Peyer's patch (tissue), 4 donors: ENCODE measurements at places on chromosomes 5 and 9. TPM values are rescaled to one million over a fixed set of nuclear protein-coding genes. Genes with fewer than 3 reads are reported as not detected.

The NUTM2G gene
- total RNA-seq, result not detected

- no peak overlapping the region for H3K4me3 ChIP-seq
- no peak overlapping the region for H3K27ac ChIP-seq
- no peaks in the 10 kb centered on the region for H3K4me1 ChIP-seq
- no peaks in the 10 kb centered on the region for H3K36me3 ChIP-seq
Measured at GRCh38 chr9:133999851-134000265, 7.7 kb upstream of the VAV2 start.

GRCh38 chr5:141695627-141696215 lies 13.7 kb upstream of the ARAP3 start:
- no peak overlapping the region for H3K27ac ChIP-seq
- H3K4me3 ChIP-seq, result no peak overlapping the region
- DNase-seq, result no peak

DNA sequence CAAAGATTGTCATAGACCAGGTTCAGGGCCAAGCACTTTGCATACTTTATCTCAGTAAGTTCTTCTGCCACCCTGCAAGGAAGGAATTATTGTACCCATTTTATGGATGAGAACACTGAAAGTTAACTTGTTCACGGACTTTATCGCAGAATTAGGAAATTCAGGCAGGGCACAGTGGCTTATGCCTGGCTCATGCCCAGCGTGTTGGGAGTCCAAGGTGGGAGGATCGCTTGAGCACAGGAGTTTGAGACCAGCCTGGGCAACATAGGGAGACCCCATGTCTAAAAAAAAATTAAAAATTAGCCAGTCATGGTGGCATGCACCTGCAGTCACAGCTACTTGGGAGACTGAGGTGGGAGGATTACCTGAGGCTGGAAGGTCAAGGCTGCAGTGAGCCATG lies 72.4 kb downstream of the MFAP3 start:
- no peaks in the 10 kb centered on the region for H3K4me1 ChIP-seq
- H3K36me3 ChIP-seq, result no peaks in the 10 kb centered on the region
- no peak overlapping the region for H3K4me3 ChIP-seq
- no peak for DNase-seq
- no peaks in the 10 kb centered on the region for H3K27me3 ChIP-seq
- no peak overlapping the region for H3K27ac ChIP-seq

The SMIM33 gene
- total RNA-seq, result 1.7 TPM

The MAP1B gene
- 16.3 TPM for total RNA-seq

DNA sequence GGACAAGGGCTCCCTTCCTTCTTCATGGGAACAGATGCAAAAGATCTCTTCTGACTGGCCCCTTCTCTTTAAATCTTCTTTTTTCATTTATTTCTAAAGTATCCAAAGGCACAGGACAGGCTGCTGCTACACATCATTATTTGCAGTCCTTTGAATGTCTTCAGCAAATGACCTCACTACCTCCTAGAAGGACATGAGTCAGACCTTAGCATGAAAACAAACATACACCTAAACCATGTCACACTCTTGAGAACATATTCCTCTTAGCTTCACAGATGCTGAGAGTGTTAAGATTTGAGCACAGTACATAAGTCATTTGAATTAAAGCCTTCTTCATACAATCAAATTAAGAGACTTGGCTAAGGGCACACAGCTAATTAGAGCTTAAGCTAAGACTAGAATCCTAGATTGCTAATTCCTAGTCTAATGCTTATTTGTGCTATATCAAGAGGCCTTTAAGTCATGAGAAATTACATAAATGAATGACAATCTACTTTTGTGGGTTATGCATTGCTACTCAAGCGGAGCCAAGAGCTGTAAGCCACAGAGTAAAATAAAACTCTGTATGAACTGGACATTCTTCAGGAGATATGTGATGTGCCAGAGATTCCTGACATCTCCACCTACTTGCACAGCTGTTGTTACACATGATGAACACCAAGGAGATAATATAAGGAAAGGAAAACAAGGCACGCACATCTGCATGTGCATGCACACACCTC lies 109.1 kb upstream of the PTGER4 start:
- H3K27me3 ChIP-seq, result no peaks in the 10 kb centered on the region
- no peaks in the 10 kb centered on the region for H3K4me1 ChIP-seq
- H3K36me3 ChIP-seq, result no peaks in the 10 kb centered on the region

DNA sequence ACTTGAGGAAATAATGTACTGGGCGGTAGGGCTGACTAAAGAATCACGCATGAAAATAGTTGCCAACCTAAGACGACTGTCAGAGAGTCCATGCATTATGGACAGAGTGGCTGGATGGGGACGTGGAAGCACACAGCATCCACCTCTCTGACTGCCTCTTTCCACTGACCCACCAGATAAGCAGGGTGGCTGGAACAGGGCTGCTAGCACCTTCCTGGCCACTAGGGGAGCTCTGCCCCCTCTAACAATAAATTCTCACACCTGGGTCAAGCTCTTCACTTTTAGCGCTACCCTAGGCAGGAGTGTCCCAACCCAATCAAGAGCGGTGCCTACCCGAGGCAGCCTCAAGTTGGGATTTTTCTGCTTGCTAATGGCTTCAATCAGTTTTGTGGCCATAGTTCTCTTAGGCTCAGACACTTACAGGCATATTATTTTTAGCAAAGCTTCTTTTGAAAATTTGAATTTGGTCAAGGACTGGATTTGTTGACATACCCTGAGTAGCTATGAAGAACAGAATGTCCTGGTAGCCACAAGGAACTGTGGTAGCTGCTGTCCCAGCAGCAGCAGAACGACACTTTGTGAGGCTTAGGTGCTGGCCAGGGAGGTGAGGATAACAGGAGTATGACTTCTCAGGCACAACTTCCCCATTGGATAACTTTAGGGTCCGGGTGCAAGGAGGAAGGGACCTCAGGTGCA lies 6.9 kb upstream of the TPM2 start:
- DNase-seq, result peak; percentile 65
- no peaks in the 10 kb centered on the region for H3K36me3 ChIP-seq
- H3K27ac ChIP-seq, result peak overlapping the region; percentile 58
- no peaks in the 10 kb centered on the region for H3K4me1 ChIP-seq
- H3K4me3 ChIP-seq, result no peak overlapping the region

DNA sequence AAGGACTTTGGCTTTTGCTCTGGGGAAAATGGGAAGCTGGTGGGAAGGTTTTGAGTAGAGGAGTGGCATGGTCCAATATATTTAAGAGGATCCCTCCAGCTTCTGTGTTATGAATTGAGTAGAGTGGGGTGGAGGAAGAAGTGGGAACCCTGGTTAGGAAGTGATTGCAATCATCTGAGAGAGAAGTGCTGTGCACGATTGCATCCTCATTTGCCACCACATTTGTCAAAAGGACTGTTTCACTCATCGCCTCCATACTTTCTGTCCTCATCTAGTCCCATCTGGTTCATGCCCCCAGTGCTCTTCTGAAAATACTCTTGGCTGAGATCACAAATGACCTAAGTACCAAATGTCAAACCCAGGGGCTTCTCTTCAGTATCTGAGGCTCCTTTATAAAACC lies 192.1 kb downstream of the RAB3C start:
- H3K27me3 ChIP-seq, result no peaks in the 10 kb centered on the region
- H3K4me1 ChIP-seq, result no peaks in the 10 kb centered on the region
- no peaks in the 10 kb centered on the region for H3K36me3 ChIP-seq
- H3K4me3 ChIP-seq, result no peak overlapping the region
- no peak overlapping the region for H3K27ac ChIP-seq

DNA sequence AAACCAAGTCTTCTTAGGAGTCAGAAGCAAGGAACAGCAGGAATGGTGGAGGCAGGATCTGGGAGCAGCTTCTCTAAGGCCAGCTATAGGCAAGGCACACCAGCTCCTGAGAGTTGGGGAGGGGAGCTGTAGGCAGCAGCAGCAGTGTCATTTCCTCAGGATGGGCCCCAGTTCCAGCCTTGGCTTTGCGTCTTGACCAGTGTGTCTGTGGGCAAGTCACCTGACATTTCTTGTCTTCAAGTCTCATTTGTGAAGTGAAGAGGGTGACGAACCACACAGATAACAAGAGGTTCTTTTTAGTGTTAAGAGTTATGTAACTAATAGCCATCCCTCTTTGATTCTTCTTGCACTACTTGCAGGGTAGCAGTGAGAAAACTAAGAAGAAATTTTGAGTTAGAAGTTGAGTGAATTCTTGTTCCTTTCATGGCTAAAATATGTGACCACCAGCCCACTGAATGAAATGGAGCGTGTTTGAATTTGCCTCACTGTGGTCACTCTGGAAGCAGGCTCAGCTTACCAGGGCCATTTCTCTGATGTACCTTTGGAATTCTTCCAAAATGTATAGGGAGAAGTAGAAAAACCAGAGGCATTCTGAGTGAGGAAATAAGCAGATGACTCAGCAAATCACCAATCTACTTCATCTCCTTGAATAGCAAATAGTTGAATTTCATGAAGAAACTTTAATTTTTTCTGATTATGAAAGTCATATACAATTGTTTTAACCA lies 42.4 kb downstream of the RHOBTB3 start:
- no peaks in the 10 kb centered on the region for H3K27me3 ChIP-seq
- no peak overlapping the region for H3K4me3 ChIP-seq
- H3K4me1 ChIP-seq, result no peaks in the 10 kb centered on the region

GRCh38 chr9:128296340-128297220 lies 20.5 kb downstream of the SWI5 start:
- H3K27ac ChIP-seq, result peak overlapping the region; percentile 74
- no peaks in the 10 kb centered on the region for H3K27me3 ChIP-seq
- H3K4me3 ChIP-seq, result no peak overlapping the region

GRCh38 chr5:147051193-147051592 lies 172.6 kb upstream of the PPP2R2B start:
- no peaks in the 10 kb centered on the region for H3K36me3 ChIP-seq
- no peaks in the 10 kb centered on the region for H3K27me3 ChIP-seq
- no peak overlapping the region for H3K27ac ChIP-seq

GRCh38 chr5:158463188-158463587 lies 604.2 kb upstream of the CLINT1 start:
- no peaks in the 10 kb centered on the region for H3K27me3 ChIP-seq
- no peak for DNase-seq
- no peaks in the 10 kb centered on the region for H3K36me3 ChIP-seq
- no peak overlapping the region for H3K4me3 ChIP-seq
- H3K4me1 ChIP-seq, result no peaks in the 10 kb centered on the region
- no peak overlapping the region for H3K27ac ChIP-seq

The SHISAL2B gene
- not detected for total RNA-seq

- no peak overlapping the region for H3K4me3 ChIP-seq
- H3K4me1 ChIP-seq, result no peaks in the 10 kb centered on the region
- no peak for DNase-seq
- no peaks in the 10 kb centered on the region for H3K36me3 ChIP-seq
Measured at GRCh38 chr9:119793218-119793617, 424.0 kb upstream of the BRINP1 start.

The SOHLH1 gene
- total RNA-seq, result not detected

DNA sequence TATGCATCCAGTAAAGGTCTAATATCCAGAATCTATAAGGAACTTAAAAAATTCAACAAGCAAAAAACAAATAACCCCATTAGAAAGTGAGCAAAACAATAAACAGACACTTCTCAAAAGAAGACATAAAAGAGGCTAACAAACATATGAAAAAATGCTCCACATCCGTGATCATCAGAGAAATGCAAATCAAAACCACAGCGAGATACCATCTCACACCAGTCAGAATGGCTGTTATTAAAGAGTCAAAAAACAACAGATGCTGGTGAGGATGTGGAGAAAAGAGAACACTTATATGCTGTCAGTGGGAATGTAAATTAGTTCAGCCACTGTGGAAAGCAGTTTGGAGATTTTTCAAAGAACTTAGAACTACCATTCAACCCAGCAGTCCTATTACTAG lies 86.1 kb downstream of the WWC1 start:
- DNase-seq, result no peak
- no peak overlapping the region for H3K27ac ChIP-seq
- no peaks in the 10 kb centered on the region for H3K27me3 ChIP-seq
- H3K36me3 ChIP-seq, result no peaks in the 10 kb centered on the region
- no peaks in the 10 kb centered on the region for H3K4me1 ChIP-seq
- H3K4me3 ChIP-seq, result no peak overlapping the region

- no peak for DNase-seq
- no peaks in the 10 kb centered on the region for H3K36me3 ChIP-seq
- no peaks in the 10 kb centered on the region for H3K4me1 ChIP-seq
- H3K4me3 ChIP-seq, result no peak overlapping the region
- no peak overlapping the region for H3K27ac ChIP-seq
Measured at GRCh38 chr9:133188006-133188842, 20.8 kb downstream of the OBP2B start.

GRCh38 chr9:119273325-119273904 lies 95.8 kb downstream of the BRINP1 start:
- DNase-seq, result no peak
- no peaks in the 10 kb centered on the region for H3K27me3 ChIP-seq
- no peaks in the 10 kb centered on the region for H3K36me3 ChIP-seq
- no peak overlapping the region for H3K27ac ChIP-seq
- no peak overlapping the region for H3K4me3 ChIP-seq
- H3K4me1 ChIP-seq, result no peaks in the 10 kb centered on the region

GRCh38 chr5:172054611-172055153 lies 48.2 kb upstream of the FBXW11 start:
- no peak overlapping the region for H3K4me3 ChIP-seq
- DNase-seq, result no peak
- no peaks in the 10 kb centered on the region for H3K36me3 ChIP-seq
- H3K27me3 ChIP-seq, result no peaks in the 10 kb centered on the region
- H3K27ac ChIP-seq, result no peak overlapping the region

The LCN6 gene
- total RNA-seq, result 5.5 TPM

DNA sequence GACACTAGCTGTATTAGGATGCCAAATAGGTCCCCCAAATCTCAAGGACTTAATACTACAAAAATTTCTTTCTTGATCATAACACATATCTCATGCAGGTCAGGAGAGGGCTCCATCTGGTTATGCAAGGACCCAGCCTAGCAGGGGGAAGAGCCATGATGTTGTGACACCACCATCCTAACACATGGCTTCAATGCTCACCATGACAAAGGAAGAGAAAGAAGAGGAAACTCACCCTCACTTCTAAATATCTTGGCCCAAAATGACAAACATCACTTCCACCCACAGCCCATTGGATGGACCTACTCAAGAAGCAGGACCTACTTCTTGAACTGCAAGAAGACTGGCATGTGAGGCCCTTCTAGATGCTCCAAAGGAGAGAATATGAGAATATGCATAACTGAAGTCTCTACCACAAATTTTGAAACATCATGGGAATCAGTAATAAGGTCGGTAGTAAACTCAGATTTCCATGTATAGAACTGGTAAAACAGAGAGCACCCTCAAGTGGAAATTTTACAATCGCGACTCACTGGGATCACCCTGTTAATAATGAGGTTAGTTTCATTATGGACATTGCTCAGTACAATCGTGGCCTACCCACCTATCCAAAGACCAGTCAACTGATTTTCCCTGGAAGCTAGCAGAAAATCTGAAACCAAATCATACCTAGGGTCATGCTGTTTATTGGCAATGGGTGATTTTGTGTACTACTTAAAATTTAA lies 308.2 kb downstream of the ACTL7B start:
- H3K27me3 ChIP-seq, result no peaks in the 10 kb centered on the region
- no peak overlapping the region for H3K4me3 ChIP-seq
- H3K4me1 ChIP-seq, result no peaks in the 10 kb centered on the region
- no peaks in the 10 kb centered on the region for H3K36me3 ChIP-seq
- no peak for DNase-seq
- H3K27ac ChIP-seq, result no peak overlapping the region

GRCh38 chr5:82655078-82655477 lies 376.9 kb upstream of the RPS23 start:
- H3K27ac ChIP-seq, result no peak overlapping the region
- H3K4me1 ChIP-seq, result no peaks in the 10 kb centered on the region
